ENCODE measurements at places on chromosomes 2 and 18.

DNA sequence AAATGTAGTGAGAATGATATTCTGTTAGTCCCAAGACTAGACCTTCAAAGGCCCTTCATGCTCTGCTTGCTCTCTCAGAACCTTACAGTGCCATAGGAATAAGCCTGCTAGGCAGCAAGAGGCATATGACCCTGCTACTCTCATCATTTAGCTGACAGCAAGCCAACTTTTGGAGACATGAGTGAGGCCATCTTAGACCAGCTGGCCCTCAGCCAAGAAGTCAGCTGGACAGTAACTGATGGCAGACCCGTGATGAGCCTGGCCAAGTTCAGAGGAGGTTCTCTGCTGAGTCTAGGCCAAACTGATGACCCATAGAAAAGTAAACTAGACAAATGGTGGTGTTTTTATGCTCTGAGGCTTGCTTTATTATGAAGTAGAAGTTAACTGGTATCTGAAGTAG, 82.6 kb downstream of the C18orf54 start:
- DNase-seq: no peak

GRCh38 chr2:142974288-142975024, 97.0 kb downstream of the KYNU start:
- DNase-seq: no peak

GRCh38 chr2:79432731-79433146, 80.1 kb upstream of the CTNNA2 start:
- DNase-seq: no peak

GRCh38 chr2:240864475-240864874, 4.1 kb upstream of the AGXT start:
- no peak for DNase-seq

GRCh38 chr2:88016960-88017779, 823 bp upstream of the RNU2-63P start:
- DNase-seq: no peak

DNA sequence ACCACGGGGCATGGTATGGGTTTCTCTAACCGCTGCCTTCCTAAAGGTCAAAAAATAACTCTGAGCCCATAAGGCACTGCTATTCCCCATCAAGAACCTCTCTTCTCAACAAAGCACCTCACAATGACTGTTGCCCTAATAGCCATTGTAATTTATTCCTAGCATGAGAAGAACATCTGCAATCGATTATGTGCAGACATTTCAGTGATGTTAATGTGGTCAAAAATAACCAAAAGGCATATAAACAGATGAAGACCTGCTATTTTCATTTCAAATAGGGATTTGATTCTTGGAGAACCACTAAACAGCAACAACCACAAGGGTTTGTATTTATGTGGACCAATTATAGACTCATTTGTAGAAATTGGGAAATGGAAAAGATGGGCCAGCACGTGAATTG, 356.6 kb downstream of the FBXO15 start:
- no peak for DNase-seq

- no peak for DNase-seq
Observed at GRCh38 chr18:54263904-54264336, 5.4 kb upstream of the POLI start.

- no peak for DNase-seq
Observed at GRCh38 chr2:161028581-161028980, 131.6 kb upstream of the TANK start.

GRCh38 chr18:79486356-79487182, 90.8 kb downstream of the NFATC1 start:
- DNase-seq: no peak

DNA sequence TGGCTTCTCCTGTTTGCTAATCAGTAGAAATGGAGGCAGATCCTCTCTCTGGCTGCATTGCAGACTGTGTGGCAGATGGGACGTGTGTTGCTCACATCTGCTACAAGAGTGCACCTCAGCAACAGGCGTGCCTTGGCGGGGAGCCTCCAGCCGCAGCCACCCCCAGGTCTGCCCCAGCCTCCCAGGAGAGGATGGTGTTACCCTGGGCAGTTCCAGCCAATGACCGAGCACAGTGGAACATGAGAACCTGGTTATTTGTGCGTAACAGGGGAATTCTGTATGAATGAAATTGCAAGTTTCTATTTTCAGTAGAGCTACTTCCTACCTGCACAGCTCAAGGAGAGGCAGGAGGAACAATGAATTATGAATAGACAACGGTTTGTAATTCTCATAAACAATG, 130.6 kb upstream of the CBLN2 start:
- no peak for DNase-seq

GRCh38 chr2:19300961-19301360, 57.5 kb downstream of the OSR1 start:
- DNase-seq: no peak

DNA sequence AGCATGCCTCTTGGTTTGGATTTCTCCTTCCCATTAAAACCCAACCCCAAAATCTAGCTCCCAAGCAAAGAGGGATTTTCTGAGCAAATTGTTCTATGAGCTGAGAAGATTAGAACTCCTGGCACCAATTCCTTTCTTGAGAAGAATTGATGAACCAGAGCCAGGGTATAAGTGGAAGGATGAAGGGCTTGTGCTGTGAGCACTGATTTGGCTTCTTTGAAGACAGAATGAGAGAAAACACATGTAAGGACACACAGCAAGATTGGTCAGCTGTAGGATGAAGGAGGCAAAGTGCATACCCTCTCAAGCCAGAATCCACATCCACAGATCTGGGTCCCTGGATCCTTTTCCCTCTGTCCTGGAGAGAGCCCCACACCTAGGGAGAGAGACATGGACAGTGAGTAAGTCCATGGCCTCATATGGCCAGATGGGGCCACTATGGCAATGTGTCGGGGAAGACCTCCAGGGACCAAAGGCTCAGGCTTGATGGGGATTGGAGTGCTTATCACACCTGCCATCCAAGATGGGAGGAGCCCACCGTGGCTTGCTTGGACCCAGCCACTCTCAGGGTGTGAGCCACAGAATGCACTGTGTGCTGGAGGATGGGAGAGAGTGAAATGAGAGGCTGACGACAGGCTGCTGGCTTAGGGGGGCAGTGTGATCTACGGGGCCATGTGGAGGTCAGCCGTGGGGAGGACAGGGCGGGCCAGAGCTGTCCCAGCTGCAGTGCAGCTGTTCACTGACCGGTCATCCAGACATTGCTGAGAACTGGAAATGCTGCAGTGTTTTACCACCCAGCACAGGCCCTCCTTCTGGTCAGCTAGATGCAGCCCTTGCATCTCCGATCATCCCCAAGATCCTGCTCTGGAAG, 339.8 kb downstream of the CYP26B1 start:
- no peak for DNase-seq
